ENCODE measurements at places on chromosomes 7 and 10.

GRCh38 chr7:159035571-159036073, 109.0 kb downstream of the VIPR2 start:
- no peak for DNase-seq

GRCh38 chr10:75062506-75063299, 48.8 kb upstream of the SAMD8 start:
- no peak for DNase-seq

GRCh38 chr7:101792051-101792681, 25.3 kb upstream of the CUX1 start:
- DNase-seq = peak; percentile 26

DNA sequence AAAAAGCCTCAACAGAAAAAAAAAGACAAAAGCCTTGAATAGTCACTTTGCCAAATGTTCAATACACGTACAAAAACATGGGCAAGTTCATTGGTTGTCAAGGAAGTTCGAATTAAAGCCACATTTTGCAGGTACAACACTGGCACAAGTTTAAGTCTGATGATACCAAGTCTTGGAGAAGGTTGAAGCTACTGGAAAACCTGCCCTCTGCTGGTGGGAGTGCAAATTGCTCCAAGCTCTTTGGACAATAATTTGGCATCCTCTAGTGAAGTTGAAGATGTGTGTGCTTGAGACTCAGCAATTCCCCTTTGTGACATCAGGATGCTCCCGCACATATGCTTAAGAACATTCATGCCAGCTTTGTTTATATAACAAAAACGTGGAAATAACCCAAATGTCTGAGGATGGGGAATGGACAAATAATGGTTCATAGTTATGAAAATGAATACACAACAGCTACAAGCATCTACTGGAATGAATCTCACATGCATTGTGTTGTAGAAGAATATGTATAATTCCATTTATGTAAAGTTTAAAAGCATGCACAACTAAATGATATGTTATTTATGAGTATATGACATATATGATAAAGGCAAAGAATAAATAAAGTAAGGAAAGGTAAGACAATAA, 120.0 kb upstream of the PLPP4 start:
- DNase-seq = peak; percentile 58

DNA sequence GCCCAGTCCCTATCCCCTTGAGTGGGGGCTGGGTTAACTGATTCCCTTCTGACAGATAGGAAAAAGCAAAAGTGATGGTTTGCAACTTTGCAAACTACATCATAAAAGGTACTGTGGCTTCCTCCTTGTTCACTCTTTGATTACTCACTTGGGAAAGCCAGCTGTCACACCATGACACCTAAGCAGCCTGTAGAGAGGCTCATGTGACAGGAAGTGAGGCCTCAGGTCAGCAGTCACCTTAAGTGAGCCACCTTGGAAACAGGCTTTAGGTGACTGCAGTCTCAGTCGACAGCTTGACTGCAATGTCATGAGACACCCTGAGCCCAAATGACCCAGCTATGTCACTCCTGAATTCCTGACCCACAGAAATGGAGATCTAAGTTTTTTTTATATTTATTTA, 4.3 kb upstream of the CHCHD2 start:
- DNase-seq = no peak

DNA sequence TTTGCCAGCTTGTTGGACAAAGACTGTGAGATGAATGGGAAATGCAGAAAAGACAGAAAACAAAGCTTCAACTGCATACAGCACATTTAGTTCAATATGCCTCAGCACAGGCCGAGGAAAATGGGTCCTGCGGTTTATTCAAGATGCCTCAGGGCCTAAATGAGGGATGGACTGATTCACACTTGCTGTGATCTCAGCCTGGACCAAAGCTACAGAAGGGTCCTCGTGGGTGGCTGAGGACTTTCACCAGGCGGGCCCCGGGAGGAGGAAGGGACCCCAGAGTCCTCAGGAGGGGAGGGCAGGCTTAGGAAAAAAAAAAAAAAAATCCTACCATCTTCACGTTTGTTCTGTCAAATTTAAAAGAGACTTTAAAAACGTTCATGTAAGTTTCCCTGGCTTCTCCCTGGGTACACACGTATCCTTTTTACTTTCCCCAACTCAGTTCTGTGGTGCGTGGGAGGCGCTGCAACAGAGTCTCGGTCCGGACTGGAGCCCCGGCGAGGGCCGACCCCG, 624 bp upstream of the ZNF783 start:
- DNase-seq = peak; percentile 73

- no peak for DNase-seq
Observed at GRCh38 chr7:135976312-135977006, 700 bp downstream of the MTPN start.

DNA sequence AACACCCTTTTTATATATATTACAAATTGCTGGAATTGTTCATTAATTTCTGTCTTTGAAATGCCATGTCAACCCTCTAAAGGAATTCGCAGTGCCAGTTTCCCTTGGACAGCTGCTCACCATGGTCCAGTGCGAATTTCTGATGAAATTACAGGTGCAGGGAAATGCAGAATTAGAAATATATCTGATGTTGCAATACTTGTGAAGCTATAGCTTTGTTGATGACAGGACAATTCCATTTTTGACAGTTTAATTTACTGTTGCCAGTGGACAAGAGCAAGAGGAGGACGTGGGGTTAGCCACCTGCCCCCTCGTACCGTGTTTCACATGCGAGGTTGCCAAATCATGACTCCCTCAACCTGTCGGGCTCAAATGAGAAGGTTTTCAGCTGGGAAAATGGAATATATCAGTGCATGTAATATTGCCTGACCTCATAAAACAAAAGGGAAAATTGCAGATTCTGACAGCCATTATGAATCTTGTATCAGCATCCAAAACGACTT, 140.6 kb downstream of the MGMT start:
- DNase-seq = no peak

GRCh38 chr7:140653319-140654108, 12.9 kb upstream of the DENND2A start:
- peak; percentile 79 for DNase-seq

- DNase-seq = no peak
Observed at GRCh38 chr7:124029396-124030188, 3.3 kb downstream of the TMEM229A start.

- no peak for DNase-seq
Observed at GRCh38 chr10:9311702-9312499, 1257.4 kb downstream of the GATA3 start.

DNA sequence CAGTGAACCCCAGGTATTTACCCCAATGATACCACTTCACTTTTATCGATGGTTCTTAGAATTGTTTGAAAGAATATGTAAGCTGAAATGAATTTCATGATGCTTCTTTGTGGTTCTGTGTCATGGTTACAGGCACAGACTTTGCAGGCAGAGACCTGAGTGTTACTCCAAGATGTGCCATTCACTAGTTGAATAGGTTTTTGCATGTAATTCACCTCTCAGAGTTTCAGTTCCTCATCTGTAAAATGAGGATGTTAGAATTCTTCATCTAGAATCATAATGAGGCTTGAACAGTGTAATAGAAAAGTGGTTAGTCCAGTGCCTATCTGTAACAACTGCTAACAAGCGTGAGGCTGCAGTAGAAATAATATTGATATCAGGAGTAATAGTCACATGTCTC, 54.6 kb downstream of the VSTM2A start:
- no peak for DNase-seq

GRCh38 chr10:124994573-124995473, 52.9 kb downstream of the ZRANB1 start:
- DNase-seq = no peak

DNA sequence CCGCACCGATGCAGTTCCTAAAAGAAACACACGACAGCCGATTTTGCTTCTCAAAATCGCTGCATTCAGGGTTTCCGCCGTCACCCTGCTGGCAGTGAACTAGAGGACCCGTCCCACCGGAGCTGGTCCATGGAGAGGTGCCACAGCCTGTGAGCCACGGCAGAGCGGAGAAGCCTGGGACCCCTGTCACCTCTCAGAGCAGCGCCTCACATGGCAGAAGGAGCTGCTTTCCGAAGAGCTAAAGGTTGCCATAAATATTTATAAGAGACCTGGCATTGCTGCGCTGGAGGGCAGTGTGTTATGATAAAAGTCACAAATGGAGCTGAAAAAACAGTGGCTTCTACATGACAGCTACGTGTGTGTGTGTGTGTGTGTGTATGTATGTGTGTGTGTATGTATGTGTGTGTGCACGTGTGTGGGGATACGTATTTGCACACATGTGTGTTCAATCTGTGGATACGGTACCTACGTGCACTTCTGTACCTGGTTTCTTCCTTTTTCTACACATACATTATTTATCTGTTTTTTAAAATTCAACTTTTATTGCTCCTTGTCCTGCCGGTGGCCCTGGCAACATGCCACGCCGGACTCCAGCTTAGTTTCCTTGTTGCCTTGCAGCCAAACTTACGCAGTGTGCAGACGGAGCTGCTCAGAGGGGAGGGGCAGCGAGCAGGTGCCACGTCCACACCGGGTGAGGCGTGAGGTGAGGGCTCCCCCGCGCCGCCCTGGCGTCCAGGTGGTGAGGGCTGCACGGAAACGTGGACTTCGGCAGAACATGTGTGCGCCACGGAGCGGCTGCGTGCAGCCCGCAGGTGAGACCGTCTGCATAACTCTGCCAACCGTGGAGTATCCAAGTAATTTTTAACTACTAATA, 115.2 kb upstream of the PITRM1 start:
- DNase-seq = no peak

DNA sequence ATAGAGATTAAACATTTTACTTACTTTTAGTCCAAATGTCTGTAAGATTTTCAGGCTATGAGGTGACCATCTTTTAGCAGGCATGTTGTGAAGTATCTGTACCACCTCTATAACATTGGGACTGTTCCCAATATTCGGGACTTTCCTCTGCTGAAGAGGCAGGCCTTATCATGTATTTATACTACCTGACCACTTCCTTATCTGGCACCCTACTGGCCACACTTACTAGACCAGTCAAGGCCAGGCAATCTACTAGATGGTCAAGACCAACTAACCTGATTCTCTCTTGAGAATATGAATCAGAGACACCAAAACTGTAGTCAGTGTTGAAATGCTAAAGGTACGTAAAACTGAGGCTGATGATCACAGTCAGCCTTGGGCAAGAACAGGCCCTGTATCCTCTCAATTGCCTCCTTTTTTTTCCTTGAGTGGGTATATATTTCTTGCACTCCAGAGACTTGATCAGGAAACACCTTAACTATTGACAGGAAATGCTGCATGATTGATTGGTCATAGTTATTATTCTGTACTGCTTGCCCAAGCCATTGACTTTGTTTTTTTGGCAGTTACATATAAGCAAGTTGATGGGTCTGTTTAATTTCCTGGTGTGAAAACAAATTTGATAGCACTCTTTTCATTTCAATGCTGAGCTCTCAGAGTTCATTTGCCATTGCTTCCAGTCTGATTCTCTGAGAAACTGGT, 5.2 kb upstream of the PRKAR2B start:
- no peak for DNase-seq

DNA sequence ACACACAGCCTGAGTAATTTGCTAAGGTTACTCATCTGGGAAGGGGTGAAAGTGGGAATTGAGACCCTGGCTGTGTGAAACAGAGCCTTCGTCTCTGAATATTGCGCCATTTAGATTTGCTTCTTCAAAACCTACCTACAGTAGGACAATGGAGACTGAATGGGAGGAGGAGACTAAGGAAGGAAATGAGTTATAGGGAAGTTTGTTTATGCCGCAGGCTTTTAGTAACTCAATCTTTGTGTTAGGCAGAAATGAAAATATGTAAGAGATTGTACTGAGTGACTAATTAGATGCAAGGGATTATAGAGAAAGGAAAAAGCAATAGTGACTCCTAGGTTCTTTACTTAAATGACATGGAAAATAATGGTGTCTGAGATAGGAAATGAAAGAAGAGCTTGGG, 80.2 kb downstream of the KCND2 start:
- no peak for DNase-seq

- DNase-seq = no peak
Observed at GRCh38 chr10:27826369-27826768, 80.8 kb upstream of the MKX start.

GRCh38 chr10:77348082-77348481, 289.5 kb downstream of the KCNMA1 start:
- no peak for DNase-seq

GRCh38 chr7:15402436-15403136, 159.2 kb downstream of the AGMO start:
- no peak for DNase-seq

GRCh38 chr7:646951-647350, 79.5 kb upstream of the DNAAF5 start:
- no peak for DNase-seq

DNA sequence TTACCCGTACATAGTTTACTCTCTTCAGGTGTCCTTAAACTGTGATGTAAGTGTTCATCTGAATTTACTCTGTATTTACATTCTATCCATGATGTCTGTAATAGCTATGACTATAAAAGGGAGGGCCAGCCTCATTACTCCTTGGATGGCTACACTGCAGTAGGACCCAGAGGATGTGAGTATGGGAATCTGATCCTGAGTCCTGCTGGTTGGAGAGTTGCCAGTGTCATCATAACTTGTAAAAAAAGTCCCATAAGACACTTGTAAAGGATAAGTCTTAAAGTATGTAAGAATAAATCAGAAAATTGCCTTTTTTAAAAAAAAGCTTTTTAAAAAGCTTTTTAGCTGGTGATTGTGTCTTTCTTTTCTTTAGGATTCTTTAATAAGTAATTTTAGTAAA, 95.4 kb downstream of the PPP1R9A start:
- DNase-seq = peak; percentile 26

DNA sequence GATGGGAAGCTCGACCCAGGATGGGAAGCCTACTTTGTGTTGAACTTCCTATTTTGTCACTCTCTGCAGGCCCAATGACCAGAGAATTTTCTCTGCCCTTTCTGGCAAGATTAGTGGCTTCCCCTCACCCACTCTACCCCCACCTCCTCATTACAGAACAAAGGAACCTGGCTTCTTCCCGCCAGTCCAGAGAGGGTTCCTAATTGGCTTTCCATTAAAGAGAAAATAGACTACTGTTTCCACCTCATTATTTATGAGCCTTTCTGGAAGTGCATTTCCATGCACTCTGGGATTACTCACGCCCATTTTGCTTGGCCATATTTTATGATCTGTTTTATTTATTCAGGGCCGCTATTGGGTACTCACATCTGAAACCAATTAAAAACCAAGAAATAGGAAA, 94.9 kb upstream of the TCF7L2 start:
- no peak for DNase-seq

GRCh38 chr10:14450041-14450491, 119.3 kb upstream of the FRMD4A start:
- no peak for DNase-seq

DNA sequence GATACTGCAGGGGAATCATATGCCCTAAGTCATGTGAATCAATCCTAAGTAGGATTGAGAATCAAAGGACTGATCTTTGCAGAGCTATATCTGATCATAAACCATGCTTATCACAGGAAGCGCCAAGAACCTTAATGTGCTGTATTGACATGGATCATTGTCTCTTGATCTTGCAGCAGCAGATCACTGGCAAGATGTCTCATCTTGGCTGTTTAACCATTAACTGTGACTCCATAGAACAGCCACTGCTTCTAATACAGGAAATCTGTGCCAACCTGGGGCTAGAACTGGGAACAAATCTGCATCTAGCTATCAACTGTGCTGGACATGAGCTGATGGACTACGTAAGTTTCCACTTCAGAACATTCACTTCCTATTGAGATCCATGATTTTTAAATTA, 21.6 kb downstream of the ENO4 start:
- no peak for DNase-seq
